CD4-positive, alpha-beta T cell (primary cell): ENCODE measurements at places on chromosomes 13 and 19.

- no peak for DNase-seq
Measured at GRCh38 chr13:80399340-80400163, 58.6 kb upstream of the SPRY2 start.

DNA sequence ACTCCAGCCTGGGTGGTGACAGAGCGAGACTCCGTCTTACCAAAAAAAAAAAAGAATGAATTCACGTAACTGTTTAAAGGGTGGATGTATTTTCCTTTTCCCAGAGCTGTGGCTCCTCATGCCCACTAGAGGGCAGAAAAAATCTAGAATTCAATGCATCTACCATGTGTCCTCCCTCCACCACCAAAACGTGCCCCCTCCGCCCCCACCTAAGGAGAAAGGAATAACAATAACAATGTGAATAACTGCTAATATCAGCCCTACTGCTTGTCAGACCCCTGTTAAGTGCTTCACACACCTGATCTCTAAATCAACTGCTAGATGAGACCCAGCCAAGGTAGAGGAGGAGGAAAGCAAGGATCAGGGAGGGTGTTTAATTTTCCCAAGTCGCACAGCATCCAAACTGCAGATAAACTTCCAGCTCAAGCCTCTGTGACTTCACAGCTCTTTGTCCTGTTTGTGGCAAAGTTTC, 20.2 kb upstream of the PNMA8B start:
- DNase-seq = peak; percentile 65

GRCh38 chr13:105997581-105998550, 537.6 kb downstream of the EFNB2 start:
- no peak for DNase-seq

DNA sequence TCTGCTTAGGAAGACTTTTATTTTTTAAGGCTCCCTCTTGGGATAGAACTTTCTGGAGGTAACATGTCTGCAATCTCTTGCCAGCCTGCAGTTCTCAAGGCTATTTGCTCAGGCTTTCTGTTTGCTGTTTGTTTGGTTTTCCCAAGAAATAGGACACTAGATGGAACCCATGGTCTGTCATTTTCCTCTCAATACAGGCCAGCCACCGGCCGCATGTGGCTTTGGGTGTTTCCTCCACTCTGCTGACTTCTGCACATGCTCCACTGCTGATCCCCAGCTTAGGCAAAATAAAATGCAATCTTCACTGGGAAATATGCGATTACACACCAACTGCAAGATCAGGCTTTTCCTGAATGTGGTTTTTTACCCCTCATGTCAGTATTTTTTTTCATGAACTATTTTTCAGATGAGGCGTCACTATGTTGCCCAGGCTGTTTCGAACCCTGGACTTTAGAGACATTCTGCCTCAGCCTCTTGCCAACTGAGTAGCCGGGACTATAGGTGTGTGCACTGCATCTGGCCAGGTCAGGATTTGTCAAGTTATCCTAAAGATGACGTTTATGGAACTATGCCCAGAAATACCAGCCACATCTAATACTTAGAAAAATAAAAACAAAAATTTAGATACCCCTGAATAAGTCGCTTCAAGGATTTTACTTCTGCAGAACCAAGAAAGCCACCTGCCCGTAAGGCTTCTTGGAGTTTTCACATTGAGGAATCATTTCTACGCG, 94.3 kb upstream of the PABPC3 start:
- no peak for DNase-seq

GRCh38 chr19:40143612-40144011, 47.6 kb upstream of the MAP3K10 start:
- DNase-seq = no peak

DNA sequence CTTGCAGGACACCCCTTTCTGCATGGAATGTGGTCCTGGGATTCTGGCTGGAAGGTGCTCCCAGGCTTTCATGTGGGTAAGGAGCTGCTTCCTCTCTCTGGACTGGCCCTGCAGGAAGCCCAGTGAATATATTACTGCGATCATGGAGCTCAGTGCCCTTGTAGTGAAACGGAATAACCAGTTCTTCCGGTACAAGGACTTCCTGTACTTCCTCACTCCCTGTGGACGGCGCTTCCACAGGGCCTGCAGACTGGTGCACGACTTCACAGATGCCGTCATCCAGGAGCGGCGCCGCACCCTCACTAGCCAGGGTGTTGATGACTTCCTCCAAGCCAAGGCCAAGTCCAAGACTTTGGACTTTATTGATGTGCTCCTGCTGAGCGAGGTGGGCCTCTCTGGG, 8.0 kb downstream of the CYP4F8 start:
- no peak for DNase-seq

GRCh38 chr19:42295831-42296525, 6.0 kb upstream of the PRR19 start:
- peak; percentile 90 for DNase-seq

GRCh38 chr19:48469934-48470680, 938 bp downstream of the CYTH2 start:
- DNase-seq = no peak
